ENCODE measurements at places on chromosomes 16 and 17.

- peak; percentile 77 for DNase-seq
These were observed 2.2 kb downstream of the RAB26 start for GRCh38 chr16:2150418-2151187.

- no peak for DNase-seq
These were observed 49.9 kb upstream of the TANGO6 start for GRCh38 chr16:68793401-68793857.

DNA sequence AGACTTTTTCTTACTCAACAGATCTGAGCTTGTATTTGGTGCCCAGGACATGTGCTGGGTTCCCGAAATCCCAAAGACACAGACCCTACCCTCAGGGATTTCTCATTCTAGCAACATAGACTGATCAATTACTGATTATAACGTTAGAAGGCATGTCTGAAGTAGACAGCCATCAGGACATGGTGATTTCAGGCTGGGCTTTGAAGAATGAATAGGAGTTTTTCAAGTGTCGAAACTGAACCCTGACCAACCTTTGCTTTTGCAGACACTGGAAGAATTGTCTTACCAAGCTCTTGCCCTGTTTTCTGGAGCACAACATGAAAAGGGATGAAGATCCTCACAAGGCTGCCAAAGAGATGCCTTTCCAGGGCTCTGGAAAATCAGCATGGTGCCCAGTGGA, 40.0 kb upstream of the IL21R start:
- DNase-seq, result no peak

- DNase-seq, result no peak
These were observed 27.8 kb downstream of the TK2 start for GRCh38 chr16:66521951-66522771.

GRCh38 chr17:38742411-38743308, 5.5 kb downstream of the PCGF2 start:
- peak; percentile 64 for DNase-seq

DNA sequence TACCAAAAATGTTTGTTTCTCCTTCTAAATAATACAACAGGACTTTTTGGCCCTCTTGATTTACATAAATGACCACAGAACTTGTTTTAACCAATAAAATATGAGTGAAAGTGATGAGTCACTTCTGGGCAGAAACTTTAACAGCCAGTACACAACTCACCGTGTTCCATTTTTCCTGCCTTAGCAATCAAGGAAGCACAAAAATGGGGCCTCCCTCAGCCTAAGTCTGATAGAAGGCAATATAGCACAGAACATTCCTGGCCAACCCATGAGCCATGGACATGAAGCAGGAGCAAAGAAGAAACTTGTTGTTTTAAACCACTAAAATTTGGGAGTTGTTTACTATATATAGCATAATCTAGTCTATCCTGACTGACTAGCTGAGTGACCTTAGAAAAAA, 61.1 kb upstream of the MTMR4 start:
- no peak for DNase-seq

DNA sequence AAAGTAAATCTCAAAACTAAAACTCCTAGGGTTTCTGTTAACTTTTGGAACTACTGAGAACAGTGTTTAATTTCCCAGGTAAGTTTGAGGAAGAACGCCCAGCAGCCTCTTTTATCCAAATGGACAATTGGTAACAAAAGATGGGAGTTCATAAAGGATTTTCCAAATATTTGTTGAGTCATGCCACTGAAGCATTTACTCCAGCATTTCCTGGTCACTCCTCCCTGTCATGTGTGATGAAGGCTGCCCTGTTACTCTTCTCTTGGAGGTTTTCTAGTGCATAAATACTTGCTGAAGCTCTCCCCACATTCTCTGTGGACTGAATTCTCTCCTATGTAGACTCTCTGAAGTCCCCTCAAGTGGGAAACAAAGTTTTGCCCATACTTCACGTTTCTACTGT, 16.5 kb downstream of the ZNF75A start:
- no peak for DNase-seq

- DNase-seq, result no peak
These were observed 75.5 kb upstream of the MED9 start for GRCh38 chr17:17401271-17401781.

DNA sequence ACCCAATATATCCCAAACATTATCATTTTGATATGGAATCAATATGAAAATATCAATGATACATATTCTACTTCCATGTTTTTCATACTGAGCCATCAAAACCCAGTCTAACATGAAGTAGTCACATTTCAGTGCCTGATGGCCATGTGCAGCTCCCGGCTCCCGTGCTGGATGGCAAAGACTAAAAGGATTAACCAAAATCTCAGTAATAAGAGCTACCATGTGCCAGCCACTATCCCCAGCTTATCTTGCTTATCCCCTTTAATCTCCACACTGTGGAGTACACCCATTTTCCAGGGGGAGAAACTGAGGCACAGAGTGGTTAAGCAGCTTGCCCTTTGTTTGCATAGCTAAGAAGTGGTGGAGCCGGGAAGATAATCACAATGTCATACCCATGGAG, 9.2 kb downstream of the CD300LG start:
- DNase-seq, result no peak

All from SK-N-DZ (cell line).